ENCODE measurements at places on chromosomes 11 and 22.

- DNase-seq, result no peak
These were observed 86.3 kb upstream of the BLID start for GRCh38 chr11:122202161-122202950.

- DNase-seq, result no peak
These were observed 712.6 kb downstream of the DLG2 start for GRCh38 chr11:84914511-84914910.

- no peak for DNase-seq
These were observed 27.2 kb downstream of the OR2AT4 start for GRCh38 chr11:75069473-75069872.

GRCh38 chr11:83284501-83285150 lies 1.5 kb downstream of the CCDC90B start:
- DNase-seq, result no peak

DNA sequence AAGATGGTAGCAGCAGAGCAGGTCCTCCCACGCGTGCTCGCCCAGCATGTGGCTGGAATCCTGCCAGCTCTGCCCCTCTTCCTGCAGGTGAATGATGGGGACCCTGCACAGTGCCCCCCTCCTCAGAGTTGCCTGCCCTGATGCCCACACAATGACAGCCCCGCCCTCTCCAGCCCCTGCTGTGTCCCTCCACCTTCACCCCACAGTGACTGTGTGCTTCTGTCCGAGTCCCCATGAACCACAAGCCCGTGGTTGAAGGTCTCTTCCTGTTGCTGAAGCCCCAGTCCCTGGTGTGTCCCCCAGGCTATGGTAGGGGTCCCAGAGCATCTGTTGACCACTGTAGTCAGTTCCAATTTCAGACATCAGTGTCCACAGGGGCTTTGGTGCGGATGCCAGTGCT lies 71.0 kb downstream of the BRD1 start:
- no peak for DNase-seq

- DNase-seq, result no peak
These were observed 2.5 kb upstream of the OR52D1 start for GRCh38 chr11:5486003-5486402.

Data from posterior cingulate gyrus (tissue), 11 donors.